ENCODE measurements at places on chromosomes 4 and X.

GRCh38 chrX:29724316-29724715 lies 491.0 kb upstream of the MAGEB2 start:
- no peak for DNase-seq

- no peak for DNase-seq
Observed at GRCh38 chr4:11632025-11632424, 203.3 kb upstream of the HS3ST1 start.

DNA sequence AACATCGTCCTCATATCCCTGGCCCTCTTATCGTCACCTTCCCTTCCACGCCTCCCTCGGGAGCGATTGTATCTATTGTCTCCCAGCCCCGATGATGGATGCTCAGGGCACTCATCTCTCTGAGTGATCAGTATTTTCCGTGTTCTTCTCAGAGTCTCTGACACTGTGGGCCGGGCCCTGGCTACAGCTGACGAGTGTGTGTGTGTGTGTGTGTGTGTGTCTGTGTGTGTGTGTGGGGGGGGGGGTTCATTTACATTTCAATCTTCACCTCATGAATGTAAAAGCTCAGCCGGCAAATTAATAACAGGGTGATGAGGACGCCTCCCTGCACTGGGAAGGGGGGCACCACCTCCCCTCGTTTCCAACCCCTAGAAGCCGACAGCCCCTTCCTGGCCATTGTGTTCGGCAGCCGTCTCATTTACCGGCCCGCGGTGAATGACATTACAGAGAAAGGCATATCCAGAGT lies 159.5 kb downstream of the SHOX start:
- DNase-seq = no peak

DNA sequence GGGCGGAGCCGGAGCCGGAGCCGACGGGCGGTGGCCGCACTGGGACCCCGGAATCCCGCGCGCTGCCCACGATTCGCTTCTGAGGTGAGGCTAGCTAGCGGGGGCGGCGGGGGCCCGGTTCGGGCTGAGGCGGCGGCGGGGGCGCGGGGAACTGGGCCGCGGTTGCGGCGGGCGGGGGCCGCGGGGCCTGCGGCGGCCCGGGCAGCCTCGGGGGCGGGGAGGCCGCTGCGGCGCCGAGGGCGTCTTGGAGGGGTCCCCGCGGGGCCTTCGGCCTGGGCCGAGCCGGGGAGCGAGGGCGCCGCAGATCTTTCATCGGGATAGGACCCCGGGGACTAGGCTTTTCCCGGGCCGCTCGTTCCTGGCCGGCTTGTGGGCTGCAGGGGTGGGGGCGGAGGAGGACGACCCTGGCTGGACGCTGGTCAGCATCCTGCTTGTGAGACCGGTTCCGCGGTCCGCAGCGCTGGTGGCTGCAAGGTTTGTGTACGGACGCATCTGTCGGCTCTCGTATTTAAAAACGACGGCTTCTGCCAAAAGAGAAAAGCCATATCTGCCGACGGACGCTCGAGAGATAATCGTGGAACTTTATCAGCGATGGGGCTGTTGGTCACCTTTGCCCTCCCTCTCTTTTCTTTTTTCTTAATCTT lies 419 bp downstream of the ADD1 start:
- peak; percentile 61 for DNase-seq

- no peak for DNase-seq
Observed at GRCh38 chr4:57504139-57504538, 394.0 kb upstream of the IGFBP7 start.

DNA sequence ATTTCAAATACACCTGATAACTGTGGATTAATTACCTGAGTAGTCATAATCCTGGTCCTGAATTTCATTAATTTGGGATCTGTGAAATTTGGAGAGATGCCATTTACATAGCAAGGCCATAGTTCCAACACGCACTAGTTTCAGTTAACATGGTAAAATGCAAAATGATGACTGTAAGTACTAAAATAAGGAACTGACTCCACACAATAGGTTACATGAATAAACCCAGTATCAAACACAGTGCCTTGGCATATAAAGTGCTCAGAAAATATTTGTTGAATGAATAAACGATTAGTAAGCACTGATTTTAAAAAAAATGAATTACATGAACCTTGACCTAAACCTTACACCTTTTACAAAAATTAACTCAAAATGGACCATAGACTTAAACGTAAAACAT lies 9.0 kb downstream of the FBXO8 start:
- DNase-seq = no peak

- DNase-seq = no peak
Observed at GRCh38 chr4:64144994-64145393, 264.3 kb downstream of the TECRL start.

DNA sequence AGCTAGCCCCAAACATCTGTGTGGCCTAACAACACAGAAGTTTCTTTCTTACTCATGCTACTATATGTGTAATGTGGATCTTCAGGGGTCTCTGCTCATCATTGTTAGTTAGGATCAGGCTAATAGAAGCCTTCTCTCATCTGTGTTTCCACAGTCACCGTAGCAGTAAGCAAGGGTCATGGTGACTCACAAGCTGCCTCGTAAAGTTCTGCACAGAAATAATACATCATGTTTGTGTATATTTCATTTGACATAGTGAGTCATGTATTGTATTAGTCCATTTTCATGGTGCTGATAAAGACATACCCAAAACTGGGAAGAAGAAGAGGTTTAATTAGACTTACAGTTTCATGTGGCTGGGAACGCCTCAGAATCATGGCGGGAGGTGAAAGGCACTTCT lies 38.7 kb downstream of the SLC4A4 start:
- DNase-seq = no peak

DNA sequence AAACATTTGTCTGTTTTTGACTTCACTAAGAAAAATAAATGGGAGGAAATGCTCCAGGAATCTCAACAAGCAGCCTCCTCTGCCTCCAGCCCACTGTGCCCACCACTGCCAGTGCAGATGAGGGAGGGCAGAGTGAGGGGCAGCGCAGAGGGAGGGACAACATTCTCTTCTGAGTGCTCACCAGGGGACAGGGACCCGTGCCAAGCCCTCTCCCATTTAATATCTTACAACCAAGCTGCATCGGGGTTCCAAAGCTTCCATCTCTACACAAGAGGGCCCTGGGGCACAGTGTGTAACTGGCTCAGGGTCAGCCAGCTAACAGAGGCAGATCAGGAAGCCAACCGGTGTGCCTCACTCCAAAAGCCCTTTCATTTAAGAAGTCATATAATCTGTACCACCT lies 120.4 kb downstream of the NSUN7 start:
- DNase-seq = no peak

GRCh38 chr4:147597561-147597960 lies 19.6 kb upstream of the TMEM184C start:
- no peak for DNase-seq
